GM12878 (cell line): ENCODE measurements at places on chromosomes 11 and 22.

DNA sequence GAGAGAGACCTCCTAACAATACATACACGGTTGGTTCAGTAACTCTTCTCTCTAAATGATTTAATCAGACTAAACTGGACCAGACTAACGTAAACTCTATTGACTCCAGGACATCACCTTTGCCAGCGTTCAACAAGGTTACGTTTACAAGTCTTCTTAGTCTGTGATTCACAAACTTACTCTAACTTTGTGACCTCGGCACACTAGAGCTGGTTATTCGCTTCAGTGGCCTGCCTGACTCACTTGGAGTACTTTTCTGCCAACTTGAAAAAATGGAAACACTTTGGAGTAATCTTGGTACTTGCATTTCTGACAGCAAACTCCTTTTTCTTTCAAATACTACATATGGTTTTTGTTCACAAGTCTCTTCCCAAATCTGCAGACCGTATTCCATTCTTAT, 26.2 kb downstream of the MTMR2 start:
- DNase-seq, result no peak

GRCh38 chr22:39624501-39624821, 53.9 kb downstream of the CACNA1I start:
- no peak for DNase-seq

- DNase-seq, result no peak
These were observed 276.9 kb downstream of the KIRREL3 start for GRCh38 chr11:126723665-126724045.

- DNase-seq, result no peak
These were observed 172.0 kb upstream of the NTM start for GRCh38 chr11:131198161-131199014.

DNA sequence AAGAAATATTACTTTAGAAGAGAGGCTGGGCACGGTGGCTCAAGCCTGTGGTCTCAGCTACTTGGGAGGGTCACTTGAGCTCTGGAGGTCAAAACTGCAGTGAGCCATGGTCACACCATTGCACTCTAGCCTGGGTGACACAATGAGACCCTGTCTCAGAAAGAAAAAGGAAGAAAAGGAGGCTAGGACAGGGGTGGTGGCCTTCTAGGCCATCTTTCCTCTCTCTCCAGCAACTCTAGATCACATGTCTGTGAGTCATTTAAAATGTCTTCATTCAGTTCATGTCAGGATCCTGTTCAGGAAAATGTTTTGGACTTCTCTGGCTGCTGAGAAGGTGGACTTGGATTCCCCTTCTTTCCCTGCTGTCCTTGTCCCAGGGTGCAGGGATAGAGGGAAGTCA, 53.3 kb downstream of the PPFIA1 start:
- no peak for DNase-seq
